ENCODE measurements at places on chromosomes 5 and 9. TPM values are rescaled to one million over a fixed set of nuclear protein-coding genes. Genes with fewer than 3 reads are reported as not detected.

Gene LSM11
- total RNA-seq, result 3.6 TPM

GRCh38 chr5:139390639-139391569 is 1.2 kb upstream of the MZB1 start:
- DNase-seq, result no peak

DNA sequence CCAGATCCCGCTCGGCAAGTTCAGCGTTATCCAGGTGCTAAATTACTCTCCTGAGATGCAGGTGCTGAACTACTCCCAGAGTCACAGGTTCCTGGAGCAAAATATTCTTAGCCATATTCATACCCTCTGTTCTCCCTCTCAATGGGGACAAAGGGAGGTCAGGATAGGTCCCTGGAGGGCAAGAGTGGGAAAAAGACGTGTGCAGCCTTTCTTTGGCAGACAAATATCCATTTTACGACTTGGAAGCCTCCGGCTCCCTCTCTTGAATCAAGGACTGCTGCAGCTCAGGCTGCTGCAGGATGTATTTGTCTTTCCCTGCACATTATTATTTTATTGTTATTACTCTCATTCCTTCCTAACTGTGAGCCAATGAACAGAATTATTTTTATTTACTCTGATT is 590.2 kb downstream of the NR2F1-AS1 start:
- DNase-seq, result no peak

GRCh38 chr5:149434162-149435014 is 55.3 kb upstream of the IL17B start:
- DNase-seq, result no peak

Gene TSLP
- total RNA-seq, result 2.0 TPM

Gene NFX1
- 50.9 TPM for total RNA-seq

- no peak for DNase-seq
Observed at GRCh38 chr5:10528056-10528816, 35.6 kb upstream of the ANKRD33B start.

- DNase-seq, result no peak
Observed at GRCh38 chr9:90641086-90641485, 1.5 kb downstream of the DIRAS2 start.

Gene NCS1
- 54.6 TPM for total RNA-seq

DNA sequence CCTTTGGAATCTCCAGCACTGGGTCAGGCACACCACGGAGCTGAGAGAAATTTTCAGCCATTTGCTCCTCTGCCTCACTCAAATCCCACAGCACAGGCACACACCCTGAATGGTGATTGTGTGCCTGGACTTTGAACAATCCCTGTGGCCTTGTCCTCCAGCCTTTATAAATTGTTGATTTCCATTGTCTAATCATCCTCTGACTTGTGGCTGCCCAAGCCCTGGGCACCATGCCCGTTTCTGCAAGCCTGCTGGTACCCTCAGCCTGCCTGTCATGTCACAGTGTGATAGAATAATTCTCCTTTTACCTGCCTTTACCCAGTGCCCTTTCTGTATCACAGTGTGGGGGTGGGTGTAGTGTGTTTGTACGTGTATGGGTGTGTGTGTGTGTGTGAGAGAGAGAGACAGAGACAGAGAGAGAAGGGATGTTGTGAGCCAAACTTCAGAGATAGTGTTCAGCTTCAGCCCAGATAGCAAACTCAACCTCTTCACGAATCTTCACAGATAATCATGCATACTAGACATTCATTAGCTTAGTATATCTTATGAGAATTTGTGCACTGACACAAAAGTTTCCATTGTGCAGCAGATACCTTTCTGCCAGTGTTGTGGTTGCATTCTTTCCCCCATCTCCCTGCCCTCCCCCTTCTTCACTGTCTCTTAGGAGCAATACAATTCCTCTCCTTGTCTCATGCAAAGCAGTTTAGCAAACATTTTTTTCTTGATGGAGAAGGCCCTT is 27.8 kb upstream of the SLC44A1 start:
- no peak for DNase-seq

Gene PTAR1
- total RNA-seq, result 66.9 TPM

DNA sequence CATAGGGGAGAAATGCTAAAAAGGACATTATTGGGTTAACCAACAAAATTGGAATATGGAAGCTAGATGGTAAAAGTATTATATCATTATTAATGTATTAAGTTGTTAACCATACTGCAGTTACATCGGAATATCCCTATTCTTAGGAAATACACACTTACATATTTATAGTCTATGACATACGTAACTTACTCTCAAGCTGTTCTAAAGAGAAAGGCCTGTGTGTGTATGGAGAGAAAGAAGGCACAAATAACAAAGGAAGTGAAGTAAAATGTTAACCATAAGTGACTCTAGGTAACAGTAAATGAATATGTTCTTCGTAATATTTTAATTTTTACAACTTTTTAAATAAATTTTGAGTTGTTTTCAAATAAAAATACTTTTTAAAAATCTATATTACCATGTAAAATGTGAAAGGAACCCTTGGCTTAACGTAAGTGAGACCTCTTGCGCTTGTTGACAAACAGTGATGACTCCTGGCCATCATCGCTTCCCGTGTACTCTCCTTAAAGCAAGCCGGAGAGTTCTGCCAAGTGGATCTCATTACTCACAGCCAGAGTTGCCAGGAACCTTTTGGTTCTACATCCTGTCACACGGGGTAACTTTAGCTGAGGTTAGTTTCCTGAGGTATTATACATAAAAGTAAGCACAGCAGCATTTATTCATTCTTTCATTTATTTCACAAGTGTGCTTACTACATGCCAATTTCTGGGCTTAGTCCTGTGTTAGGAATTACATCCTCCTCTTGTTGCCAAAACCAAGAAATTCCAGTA is 165.4 kb downstream of the EPB41L4A start:
- DNase-seq, result no peak

GRCh38 chr9:119086590-119086989 is 282.6 kb downstream of the BRINP1 start:
- DNase-seq, result no peak

DNA sequence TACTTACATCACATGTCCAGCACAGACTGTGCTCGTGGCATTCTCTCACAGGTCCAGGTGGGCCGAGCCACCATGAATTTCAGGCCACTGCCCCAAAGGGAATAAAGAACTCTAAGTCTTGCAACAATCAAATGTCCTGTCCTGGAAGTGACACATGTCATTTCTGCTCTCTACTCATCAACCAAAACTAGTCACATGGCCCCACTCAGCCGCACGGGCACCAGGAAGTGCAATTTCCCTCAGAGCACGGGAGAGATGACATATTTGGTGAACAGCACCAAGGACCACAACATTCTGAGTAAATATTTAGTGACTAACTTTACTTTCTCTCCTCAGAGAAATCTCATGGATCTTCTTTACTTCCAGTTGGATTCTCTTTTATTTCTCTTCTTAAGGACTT is 131.1 kb upstream of the TUT7 start:
- no peak for DNase-seq

GRCh38 chr5:133338504-133339355 is 273.6 kb downstream of the FSTL4 start:
- DNase-seq, result no peak

Gene BARHL1
- not detected for total RNA-seq

- DNase-seq, result no peak
Observed at GRCh38 chr5:108660291-108660690, 87.4 kb upstream of the FER start.

- DNase-seq, result no peak
Observed at GRCh38 chr9:127295005-127295404, 30.4 kb downstream of the GARNL3 start.

DNA sequence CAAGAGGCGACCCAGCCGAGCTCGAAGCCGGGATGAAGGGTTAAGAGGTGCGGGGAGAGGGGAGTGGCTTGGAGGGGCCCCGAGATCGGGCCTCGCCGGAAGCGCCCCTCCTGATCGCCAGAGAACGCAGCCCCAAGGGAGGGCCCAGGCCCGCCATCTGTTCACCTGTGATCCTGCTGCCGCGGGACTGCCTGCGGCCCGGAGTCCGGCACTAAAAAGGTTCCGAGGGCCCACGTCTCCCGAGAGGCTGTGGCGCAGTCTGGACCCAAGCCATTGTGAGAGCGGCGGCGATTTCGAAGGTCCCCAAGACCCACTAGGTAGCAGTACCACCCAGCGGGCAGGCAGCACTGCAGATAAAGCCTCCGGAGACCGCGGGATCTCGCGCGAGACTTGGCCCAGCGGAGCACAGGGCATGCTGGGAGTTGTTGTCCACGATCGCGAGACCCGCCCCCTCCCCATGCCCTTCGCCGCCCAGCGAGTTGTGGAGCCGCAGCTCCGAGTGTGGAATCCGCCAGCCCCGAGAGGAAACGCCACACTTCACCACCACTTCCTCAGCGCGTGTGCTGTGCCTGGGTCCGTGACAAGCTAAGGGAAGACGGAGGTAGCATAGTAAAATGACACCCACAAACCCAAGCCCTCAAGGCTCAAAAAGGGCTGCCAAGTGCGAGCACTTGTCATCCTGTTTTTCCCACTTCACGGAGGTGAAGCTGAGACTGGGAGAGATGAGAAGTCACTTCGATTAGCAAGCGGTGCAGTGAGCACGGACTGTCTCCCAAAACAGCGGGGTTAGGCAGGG is at the start of gene KIAA1191:
Gene KIAA1191 (minus strand): TSS at position 328 of the 796 bp plus-strand sequence. CDS start 2,256 bp downstream, outside the sequence.
- peak; percentile 94 for DNase-seq

Gene SURF4
- 128 TPM for total RNA-seq

Gene ASPN
- total RNA-seq, result 7.5 TPM

Gene IL5
- not detected for total RNA-seq

Gene IRF1
- total RNA-seq, result 40.8 TPM

Gene WWC1
- 95.2 TPM for total RNA-seq

Gene PARP8
- 58.4 TPM for total RNA-seq

- no peak for DNase-seq
Observed at GRCh38 chr9:111825468-111826145, 30.9 kb upstream of the SHOC1 start.

- no peak for DNase-seq
Observed at GRCh38 chr5:133398646-133399101, 213.7 kb downstream of the FSTL4 start.

Gene TOR2A
- total RNA-seq, result 9.9 TPM

DNA sequence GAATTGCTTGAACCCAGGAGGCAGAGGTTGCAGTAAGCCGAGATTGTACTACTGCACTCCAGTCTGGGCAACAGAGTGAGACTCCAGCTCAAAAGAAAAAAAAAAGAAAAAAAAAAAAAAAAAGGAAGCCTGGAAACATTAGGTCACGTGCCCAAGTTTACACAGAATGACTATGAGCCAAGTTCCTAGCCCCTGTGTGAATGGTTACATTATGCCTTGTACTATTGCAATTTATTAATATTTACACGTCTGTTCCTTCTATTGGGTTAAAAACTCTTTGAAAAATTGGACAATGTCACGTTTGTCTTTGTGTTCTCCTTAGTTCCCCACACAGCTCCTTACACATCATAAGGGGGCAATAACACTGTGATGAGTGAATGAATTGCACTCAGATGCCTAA is 33.5 kb upstream of the SLC28A3 start:
- no peak for DNase-seq

GRCh38 chr5:71452876-71453275 is 2.6 kb upstream of the BDP1 start:
- no peak for DNase-seq

- DNase-seq, result no peak
Observed at GRCh38 chr5:73365990-73366667, 82.4 kb downstream of the FOXD1 start.

DNA sequence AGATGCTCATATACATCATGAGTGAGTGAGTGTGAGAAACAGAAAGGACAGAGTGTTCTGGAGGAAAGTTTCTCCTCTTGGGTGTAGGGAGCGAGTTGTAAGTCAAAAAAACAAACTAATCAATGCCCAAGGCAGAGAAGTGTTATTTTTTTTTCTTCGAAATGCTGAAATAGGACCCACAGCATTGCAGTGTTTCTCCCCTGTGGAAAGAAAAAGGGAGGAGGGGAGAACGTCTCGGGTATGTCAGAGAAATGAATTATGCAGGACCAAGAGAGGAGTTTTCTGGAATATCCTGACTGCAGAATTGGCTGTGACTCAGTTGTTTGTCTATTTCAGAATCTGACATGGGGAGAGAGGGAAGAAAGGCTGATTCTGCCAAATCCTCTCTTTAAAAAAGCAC is 337.9 kb upstream of the RFX3 start:
- DNase-seq, result no peak

DNA sequence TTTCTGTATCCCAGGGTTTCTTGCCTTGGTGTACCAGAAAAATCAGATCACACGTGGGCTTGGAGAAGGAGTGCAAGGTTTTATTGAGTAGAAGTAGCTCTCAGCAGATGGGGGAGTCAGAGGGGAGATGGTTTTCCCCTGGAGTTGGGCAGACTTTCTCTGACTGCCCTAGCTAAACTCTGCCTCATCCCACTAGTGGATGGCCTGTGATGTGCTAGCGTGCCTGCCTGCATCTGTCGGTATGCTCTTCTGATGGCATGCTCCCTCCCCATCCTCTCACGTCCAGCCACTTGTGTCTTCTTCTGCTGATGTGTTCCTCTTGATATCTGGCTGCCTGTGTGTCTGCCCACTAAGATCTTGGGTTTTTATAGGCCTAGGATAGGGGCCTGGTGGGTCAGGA is 616.1 kb upstream of the RGMB start:
- DNase-seq, result no peak

DNA sequence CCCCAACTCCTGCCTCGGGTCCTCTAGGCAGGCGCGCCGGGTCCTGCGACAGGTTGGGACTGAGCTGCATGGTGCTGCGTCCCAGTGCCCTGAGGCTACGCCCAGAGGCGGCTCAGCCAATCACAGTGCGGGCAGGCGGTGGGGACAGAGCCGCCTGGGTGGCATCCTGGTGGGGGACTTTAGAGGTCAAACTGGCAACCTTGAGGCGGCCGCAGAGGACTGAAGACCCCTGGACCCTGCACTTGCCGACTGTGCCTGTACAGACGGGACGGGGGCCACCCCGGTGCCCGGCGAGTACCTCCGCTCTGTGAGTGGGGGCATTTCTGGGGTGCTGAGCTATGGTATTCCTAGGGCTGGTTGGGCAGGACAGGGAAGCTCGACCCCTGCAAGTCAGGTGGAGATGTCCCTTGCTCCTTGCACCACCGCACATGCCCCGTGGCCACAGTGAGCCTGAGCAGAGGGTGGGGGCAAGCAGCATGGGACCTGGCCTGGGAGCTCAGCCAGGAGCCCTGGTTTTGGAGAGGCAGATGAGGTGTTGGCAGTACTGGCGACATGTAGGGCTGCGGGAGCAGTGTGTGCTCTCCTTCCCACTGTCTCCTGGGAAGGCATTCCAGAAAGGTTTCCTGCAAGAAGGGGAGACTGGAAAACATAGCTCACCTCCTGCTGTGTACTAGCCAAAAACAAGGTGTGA is 45.5 kb downstream of the CTSL start:
- DNase-seq, result no peak

- no peak for DNase-seq
Observed at GRCh38 chr5:150751096-150751891, 7.5 kb downstream of the DCTN4 start.

Gene IFNK
- not detected for total RNA-seq

- DNase-seq, result no peak
Observed at GRCh38 chr9:29213417-29214153, 1640.3 kb upstream of the C9orf72 start.
